ENCODE measurements at places on chromosomes 6 and 20.

- no peak for DNase-seq
Observed at GRCh38 chr20:12748359-12748994, 260.3 kb upstream of the SPTLC3 start.

GRCh38 chr6:11968241-11968806 is 43.8 kb upstream of the HIVEP1 start:
- no peak for DNase-seq

DNA sequence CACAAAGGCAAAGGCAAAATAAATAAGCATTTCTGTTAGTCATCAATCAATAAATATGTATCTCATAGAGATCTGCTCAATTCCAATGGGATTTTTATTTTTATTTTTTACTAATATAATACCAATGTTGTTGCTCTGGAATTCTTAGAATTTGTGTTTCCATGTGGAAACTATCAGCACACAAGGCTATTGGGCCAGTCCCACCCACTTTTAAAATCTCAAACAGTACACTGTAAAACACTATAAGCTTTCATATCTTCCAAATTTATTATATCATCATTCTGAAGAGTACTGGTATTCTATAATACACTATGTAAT is 563.8 kb upstream of the MARCKS start:
- no peak for DNase-seq

GRCh38 chr6:117602899-117603588 is 733 bp upstream of the GOPC start:
- no peak for DNase-seq

- no peak for DNase-seq
Observed at GRCh38 chr6:101711518-101711917, 318.0 kb downstream of the GRIK2 start.

- DNase-seq = no peak
Observed at GRCh38 chr6:20915156-20915555, 380.9 kb downstream of the CDKAL1 start.

GRCh38 chr6:136525586-136526195 is 24.5 kb downstream of the MAP7 start:
- no peak for DNase-seq

DNA sequence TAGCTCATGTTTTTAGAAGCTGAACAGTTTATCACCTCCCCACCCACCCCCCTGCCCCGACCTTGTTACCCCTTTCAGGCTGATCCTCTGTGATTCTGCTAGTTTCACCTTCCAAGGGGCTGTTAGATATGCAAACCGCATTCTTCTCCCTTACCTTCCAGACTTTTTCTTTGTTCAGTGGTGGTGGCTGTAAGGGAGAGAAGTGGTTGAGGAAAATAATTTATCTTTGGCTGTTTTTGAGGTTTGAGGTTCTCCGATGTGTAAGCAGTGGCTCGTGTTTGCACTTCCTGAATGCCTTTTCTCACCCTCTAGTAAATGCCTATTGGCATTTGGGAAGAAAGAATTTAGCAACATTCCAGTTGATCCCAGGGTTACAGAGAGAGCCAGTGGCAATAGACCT is 69.4 kb upstream of the KCNG1 start:
- no peak for DNase-seq

DNA sequence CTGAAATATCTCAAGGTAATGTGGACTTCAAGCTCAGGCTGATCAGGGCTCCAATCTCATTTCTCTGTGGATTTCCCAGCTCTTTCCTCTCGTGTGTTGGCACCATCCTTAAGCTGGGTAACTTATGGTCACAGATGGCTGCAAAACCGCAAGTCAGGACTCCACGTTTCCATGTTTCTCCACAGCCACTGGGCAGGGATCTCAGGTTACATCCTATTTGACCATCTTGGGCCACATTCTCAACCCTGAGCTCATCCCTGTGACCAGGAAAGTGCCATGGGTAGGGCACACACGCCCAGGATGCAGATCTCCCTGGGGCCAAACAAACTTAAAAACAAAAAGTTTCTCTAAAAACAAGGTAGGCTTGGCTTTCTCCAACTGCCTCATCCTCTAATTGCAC is 15.4 kb downstream of the RPS6KA2 start:
- DNase-seq = no peak

DNA sequence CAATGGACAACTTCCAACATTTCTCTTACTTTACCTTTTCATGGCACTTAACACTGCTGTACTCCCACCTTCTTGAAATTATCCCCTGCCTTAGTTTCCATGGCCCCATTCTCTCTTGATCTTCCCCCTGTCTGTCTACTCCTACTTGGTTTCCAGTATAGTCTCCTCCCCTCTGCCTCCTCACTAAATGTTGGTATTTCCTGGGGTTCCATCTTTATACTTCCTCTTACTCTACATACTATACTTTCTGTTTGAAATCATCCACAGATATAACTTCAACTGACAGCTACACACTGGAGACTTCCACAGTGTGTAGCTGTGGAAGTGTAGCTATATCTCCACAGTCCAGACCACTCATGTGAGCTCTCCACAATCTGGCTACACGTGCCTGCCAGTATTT is 13.5 kb downstream of the ZHX3 start:
- no peak for DNase-seq

- no peak for DNase-seq
Observed at GRCh38 chr6:142320366-142320765, 18.6 kb downstream of the ADGRG6 start.

GRCh38 chr6:38495922-38496635 is 143.7 kb downstream of the BTBD9 start:
- DNase-seq = peak; percentile 51

DNA sequence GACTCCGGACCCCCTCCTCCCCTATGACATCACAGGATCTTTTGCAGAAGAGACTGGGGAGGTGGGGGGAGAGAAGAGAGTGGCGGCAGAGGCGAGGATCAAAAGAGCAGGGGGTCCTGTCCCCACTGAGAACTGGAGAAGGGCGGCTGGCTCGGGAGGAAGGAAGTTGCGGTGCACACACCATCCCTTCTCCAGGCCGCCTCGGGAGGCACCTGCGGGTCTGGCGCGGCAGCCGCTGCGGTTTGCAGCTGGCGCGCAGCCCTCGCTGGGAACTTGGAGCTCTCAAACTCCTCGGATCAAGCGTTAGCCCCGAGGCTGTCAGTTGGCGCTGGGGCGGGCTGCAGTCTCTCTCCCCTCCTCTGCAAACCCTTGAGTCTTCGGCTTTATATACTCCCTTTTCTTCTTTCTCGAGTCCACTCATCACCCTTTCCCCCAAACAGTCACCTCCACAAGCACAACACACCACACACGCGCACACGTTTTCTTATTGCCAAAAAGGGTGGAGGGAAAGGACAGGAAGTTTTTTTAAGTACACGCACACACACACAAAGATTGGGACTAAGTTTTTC is 180.7 kb downstream of the TBXT start:
- peak; percentile 37 for DNase-seq

DNA sequence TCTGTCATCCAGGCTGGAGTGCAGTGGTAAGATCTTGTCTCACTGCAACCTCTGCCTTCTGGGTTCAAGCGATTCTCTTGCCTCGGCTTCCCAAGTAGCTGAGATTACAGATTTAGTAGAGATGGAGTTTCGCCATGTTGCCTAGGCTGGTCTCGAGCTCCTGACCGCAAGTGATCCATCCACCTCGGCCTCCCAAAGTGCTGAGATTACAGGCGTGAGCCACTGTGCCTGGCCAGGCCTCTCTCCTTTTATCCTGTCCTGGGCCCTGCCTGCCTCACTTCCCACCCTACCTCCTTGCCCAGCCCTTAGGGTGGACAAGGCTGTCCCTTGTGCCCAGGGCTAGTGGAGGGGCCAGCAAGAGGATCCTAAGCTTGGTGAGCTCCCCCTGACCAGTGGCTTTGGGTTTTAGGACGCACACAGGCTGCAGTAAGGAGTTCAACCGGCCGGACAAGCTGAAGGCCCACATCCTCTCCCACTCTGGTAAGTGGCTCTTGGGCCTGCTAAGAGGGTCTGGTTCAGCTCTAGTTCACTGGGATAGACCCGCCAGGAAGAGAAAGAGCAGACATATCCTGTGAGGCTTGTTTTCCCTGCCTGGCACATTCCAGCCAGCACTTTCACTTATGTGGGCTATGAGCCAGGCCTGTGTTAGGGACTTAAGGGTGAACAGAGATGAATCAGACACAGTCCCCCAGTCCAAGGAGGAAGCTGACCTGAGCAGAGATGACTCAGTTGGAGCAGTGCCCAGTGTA is 21.9 kb upstream of the CHMP4B start:
- DNase-seq = peak; percentile 94

DNA sequence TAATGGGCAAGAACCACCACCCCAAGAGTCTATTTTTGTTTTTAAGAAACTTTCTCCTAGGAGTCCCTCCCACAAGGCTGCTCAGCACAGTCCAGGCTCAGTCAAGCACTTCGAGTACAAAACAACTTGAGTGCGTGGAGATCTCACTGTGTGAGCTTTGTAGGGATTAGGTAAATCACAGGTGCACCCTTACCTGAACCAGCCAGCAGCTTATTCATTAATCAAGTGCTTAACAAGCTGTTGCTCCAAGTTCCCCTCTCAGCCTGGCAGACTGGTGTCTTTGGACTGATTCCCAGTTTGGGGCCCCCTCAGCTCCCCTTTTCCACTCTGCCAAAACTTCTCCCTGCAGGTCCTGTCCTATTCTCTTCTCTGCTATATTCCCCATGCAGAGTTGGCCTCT is 133.1 kb downstream of the LY86 start:
- peak; percentile 83 for DNase-seq

GRCh38 chr20:37574199-37574890 is 46.7 kb upstream of the BLCAP start:
- no peak for DNase-seq

DNA sequence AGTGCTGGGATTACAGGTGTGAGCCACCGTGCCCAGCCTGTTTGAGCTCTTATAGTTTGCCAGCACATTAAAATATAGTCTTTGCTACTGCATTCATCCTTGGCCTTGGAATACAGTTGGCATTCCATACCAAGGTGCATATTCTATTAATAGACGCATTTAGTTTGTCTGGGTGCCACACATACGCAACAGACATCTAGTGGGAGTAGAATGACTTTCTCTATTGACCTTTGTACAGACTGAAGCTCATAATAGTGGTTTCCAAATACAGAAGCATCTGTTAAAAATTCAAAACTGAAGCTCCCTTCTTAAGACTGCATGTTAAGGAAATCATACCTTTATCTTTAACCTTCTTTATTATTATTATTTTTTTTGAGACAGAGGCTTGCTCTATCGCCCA is 46.7 kb upstream of the FNDC1 start:
- DNase-seq = no peak

DNA sequence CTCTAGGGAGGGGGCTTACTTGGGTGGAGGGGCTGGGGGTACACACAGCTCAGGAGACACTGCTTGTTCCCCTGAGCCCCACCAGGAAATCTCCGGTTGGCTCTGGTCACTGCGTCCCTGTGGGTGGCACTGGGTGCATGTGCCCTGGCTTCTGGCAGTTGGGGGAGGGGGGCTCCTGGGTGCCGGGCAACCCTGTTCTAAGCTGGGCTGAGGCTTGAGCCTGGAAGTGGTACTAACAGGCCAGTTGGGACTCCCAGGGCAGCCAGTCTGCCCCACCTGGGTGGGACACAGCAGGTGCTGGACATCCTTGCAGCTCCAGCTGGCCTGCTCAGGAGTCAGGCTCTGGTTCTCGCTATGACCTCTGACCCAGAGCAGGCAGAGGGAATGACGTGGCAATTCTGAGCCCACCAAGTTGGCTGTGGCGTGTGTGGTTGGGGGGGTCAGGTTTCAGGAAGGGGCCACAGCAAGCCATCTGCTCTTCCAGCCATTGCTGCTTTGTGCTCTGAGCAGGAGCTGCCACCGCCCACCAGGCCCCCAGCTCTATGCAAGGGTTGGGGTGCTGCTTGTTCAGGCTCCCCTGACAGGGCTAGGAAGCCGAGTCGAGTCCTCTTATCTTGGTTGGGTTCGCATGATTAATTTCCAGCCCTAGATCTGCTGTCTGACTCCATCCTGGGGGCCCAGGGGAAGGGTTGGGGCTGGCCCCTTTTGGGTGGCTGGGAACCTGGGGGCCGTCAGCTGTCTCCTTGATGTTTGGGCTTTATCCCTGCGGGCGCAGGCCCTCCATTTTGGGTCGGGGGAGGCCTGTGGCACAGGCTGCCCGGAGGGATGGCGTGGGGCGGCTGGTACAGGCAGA is 590 bp downstream of the C20orf204 start:
- DNase-seq = no peak

DNA sequence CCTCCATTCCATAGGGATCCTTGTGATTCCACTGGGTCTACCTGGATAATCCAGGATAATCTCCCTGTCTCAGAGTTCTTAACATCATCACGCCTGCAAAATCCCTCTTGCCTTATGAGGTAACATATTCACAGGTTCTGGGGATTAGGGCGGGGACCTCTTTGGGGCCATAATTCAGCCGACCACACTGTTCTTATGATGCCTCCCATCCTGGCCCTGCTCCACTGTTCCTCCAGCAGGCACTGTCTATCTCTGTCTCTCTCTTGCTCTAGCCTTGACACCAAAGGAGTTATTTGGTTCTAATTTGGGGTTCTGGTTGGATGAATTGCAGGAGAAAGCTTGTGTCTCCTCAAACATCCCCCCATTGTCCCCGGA is 168.1 kb downstream of the NFATC2 start:
- no peak for DNase-seq

DNA sequence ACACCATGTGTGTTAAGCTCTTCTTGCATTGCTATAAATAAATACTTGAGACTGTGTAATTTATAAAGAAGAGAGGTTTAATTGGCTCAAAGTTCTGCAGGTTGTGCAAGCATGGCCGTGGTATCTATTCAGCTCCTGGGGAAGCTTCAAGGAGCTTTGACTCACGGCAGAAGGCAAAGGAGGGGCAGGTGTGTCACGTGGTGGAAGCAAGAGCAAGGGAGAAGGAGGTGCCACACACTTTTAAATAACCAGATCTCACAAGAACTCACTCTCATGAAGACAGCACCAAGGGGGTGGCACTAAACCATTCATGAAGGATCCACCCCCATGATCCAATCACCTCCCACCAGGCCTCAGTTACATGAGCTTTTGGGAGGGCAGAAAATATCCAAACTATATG is 193.7 kb downstream of the ERMARD start:
- no peak for DNase-seq

- no peak for DNase-seq
Observed at GRCh38 chr6:21426841-21427490, 166.6 kb upstream of the SOX4 start.

GRCh38 chr6:109925075-109925474 is 53.0 kb upstream of the GPR6 start:
- DNase-seq = peak; percentile 39

DNA sequence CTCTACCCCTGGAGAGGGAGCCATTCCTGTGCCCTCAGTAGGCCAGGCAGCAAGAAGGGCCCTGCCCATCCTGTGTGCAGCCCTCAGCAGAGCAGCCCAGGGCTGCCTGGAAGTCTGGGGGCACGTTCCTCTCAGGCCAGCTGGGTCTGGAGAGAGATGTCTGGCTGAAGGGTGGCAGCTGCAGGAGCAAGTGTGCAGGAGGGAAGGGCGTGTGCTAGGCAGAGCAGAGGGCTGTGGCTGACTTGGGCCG is 62.7 kb downstream of the NOL4L start:
- DNase-seq = no peak

Measured in thyroid gland (tissue), 4 donors.